ENCODE measurements at places on chromosomes 13 and 19.

- DNase-seq: no peak
These were observed 4.7 kb downstream of the CCDC8 start for GRCh38 chr19:46408664-46409039.

- no peak for DNase-seq
These were observed 144.8 kb downstream of the DACH1 start for GRCh38 chr13:71722206-71722605.

GRCh38 chr19:41192574-41193429 is at the start of gene CYP2S1:
Gene CYP2S1 (plus strand): TSS chr19:41193219. CDS start chr19:41193265, 46 bp downstream.
- peak; percentile 18 for DNase-seq

DNA sequence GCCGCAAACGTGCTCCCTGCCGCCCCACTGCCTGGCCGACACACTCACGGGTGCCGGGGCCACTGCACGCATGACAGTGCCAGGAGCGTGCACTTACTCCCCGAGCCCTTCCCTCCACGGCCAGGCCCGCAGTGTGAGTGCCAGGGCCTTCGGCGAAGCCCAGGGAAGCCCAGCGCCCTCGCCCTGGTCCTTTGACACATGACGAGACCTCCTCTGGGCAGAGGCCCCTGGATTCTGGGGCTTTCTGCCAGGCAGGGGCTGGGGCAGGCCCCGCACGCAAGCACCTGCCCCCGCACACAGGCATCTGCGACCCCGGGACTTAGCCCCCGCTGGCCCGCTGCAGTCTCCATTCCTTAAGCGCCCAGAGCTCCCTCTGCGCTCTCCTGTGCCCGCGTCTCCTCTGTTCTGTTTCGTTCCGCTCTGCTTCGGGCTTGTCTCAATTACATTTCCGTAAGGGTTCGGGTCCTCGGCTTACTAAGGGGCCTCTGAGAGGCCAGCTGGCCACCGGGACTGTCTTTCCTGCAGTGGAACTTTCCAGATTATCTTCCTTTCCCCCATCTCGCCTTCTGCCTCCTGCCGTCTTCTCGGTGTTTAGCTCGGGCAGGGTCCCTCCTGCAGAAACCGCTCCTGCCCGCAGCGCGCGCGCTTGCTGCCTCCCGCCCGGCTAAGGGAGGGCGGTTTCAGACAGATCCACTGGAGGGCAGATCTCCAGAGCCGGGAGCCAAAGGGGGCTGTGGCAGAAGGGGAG is 98.8 kb downstream of the ING1 start:
- no peak for DNase-seq

- DNase-seq: no peak
These were observed 63.1 kb upstream of the FRY start for GRCh38 chr13:31968473-31968872.

- no peak for DNase-seq
These were observed 303.6 kb upstream of the ZNF507 start for GRCh38 chr19:32041681-32042292.

Measured in activated naive CD4-positive, alpha-beta T cell treated with anti-CD3 and anti-CD28 coated beads, Interleukin-2, amount 50 U/mL, for 16 hours (primary cell).